ENCODE measurements at places on chromosomes 1 and 21.

- DNase-seq, result no peak
Measured at GRCh38 chr1:173467426-173467825, 9.7 kb upstream of the PRDX6 start.

- no peak for DNase-seq
Measured at GRCh38 chr1:178371235-178371634, 125.5 kb downstream of the CLEC20A start.

- DNase-seq, result no peak
Measured at GRCh38 chr1:182359645-182360044, 31.9 kb downstream of the GLUL start.

GRCh38 chr1:227440182-227440581 lies 121.9 kb upstream of the CDC42BPA start:
- no peak for DNase-seq

GRCh38 chr1:110718452-110718851 lies 43.7 kb upstream of the KCNA3 start:
- DNase-seq, result no peak
